ENCODE measurements at places on chromosomes 4 and X.

DNA sequence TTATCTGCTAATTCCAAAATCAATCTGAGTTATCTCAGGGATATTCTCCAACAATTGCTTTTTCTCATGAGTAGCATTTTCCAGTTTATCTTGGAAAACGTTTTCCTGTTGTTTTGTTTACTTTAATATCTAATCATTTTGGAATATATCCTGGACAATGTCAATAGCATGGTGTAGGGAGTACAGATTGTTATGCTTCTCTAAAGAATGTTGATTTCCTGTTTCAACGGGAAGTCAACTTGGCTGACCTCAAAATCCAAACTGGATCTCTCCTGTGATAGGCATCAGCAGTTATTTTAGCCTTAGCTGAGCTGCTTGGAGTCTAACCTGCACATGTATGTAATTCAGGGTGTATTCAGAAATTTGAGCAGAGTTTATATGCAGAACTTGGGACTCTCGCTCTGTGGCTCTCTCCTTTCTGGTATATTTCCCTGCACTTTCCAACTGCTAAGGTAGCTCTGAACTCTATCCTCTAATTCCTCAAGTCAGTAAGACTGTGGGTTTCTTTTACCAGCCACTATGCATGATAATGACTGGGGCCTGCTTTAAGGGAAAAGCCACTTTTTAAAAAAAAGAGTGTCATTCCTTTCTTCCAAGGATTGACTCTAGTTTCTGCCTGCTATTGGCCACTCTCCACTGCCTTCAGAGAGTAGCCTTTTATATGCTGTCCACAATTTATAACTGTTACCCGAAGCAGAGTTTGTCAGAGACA is 7.7 kb downstream of the PRSS48 start:
- no peak for DNase-seq

- DNase-seq, result no peak
Observed at GRCh38 chrX:38571058-38571457, 9.7 kb downstream of the TSPAN7 start.

DNA sequence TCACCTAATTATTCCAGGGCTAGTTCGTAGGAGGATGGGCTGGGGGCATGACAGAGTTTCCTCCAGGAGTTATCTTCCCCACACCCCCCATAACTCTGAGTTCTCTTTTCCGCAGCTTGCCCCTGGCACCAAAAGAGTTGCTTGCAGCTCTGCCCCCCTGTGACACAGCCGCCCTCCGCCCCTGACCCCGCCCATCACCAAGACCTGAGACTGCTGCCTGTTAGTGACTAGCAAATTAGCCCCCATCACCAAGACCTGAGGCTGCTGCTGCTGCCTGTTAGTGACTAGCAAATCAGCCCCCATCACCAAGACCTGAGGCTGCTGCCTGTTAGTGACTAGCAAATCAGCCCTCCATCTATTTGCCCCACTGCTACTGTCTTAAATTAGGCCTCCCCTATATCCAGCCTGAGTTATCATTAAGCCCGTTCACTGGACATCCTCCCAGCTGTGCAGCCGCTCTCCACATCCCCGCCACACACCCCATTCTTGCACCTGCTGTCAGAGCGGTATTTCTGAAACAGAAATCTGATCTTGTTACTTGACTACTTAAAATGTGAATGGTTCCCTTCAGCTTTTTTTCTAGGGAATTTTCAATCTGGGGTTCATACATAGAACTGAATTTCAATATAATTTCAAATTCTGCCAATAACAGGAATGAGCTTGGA is 1.5 kb upstream of the PAPSS1 start:
- no peak for DNase-seq

DNA sequence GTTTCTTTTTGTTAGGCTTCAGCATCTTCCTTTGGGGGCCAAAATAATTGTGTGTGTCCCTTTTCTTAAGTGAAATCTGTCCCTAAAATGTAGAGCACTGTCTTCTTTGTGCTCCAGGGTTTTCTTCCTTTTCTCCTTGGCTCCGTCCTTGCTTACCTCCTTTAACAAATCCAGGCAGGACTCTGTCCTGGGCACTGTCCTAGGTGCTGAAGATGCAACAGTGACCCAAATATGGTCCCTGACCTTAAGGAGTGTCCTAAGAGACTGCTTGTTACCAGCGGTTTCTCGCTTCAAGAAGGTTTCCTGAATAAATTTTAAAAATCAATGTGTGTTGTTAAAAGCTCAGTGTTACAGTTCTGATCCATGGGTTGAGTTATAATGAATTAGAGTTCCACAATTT is 471.8 kb downstream of the KCNIP4 start:
- DNase-seq, result peak; percentile 48

DNA sequence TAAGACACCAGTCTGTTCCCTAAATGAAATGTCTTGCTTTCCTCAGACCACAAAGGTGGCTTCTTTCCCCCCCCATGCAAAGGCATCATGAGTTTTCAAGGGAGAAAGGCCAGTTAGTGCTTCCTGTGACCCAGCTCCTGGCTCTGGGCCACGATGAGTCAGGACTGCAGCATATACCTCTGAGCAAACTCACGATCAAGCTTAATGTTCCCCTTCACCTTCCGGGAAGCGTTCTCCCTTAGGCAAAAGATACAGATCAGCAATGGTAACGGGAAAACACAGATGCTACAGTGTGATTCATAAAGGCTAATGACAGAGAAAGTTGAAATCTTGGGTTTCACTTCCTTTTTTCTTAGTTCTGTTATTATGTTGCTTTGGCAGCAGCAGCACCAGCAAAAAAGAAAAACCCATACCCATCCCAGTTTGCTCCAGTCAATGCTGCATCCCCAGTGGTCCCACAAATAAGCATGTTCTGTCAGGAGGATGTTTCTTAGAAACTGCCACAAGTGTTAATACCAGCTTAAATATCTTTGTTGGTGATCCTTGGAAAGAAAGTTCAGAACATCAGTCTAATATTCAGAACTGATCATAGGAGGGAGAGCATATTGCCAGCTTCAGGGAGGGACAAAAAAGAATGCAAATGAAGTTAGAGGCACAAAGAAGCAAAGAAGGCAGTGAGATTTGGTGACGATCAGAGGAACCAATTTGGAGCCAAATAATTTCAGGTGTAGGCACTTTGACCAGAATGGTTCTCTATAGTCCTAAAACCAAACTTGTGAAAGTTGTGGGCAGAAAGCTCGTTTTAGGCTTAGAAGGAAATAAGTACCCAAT is 41.2 kb downstream of the LONRF3 start:
- peak; percentile 63 for DNase-seq

DNA sequence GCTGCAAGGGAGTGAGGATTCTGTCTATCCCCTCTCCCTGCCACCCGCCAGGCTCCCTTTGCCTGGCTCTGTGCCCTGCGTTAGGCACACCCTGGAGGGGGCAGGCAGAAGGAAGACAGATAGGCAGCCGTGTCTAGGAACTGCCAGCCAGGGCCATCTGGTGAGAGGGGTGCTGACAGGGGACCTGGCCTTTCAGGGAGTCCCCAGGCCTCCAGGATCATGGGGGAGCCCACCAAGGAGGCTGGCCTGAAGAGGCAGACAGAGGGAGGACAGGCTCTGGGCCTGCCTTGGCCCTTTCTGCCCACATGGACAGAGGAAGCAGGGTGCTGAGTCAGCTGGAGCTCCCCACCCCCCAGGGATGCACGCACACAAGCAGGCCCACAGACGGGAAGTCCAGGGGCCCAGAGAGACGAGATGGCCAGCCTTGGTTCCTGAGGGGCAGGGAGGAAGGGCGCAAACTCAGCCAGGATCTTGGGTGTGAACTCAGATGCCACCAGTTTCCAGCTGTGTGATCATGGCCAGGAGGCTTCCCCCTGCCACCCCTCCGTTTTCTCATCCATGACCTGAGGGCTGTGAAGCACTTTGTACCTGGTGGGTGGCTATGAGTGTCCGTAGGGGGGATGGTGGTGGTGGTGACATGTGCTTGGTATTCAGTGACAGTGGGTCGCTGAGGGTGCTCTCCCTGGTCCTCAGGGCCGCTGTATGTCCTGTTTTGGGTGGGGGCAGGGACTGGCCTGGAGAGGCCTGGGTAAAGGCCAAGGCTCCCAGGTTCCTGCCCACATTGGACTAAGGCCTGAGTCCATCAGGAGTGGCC is 1.8 kb downstream of the SH3BP2 start:
- DNase-seq, result peak; percentile 76

GRCh38 chrX:2631743-2632532 is 59.2 kb upstream of the CD99 start:
- DNase-seq, result no peak

- DNase-seq, result no peak
Observed at GRCh38 chrX:28278251-28278650, 297.0 kb upstream of the DCAF8L1 start.

DNA sequence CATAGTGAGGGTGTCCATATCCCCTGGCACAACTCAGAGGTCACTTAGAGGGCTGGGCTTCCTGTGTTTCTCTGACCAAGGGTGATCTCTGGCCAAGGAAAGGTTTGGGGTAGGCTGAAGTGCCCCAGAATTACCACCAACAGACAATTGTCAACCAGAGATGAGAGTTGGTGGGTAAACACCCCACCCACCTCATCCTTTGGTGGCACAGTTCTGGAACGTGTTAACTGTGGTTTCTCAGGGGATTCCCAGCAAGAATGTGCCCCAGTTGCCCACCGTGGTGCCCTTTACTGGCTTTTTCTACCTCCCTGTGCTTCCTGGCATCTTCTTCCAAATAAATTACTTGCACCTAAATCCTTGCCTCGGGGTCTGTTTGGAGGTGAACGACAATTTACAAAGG is 17.1 kb downstream of the GRPR start:
- DNase-seq, result no peak

- DNase-seq, result no peak
Observed at GRCh38 chr4:1058198-1058996, 47.0 kb downstream of the FGFRL1 start.

GRCh38 chrX:124260845-124261244 is 71.6 kb upstream of the TEX13D start:
- no peak for DNase-seq

- DNase-seq, result no peak
Observed at GRCh38 chrX:150060406-150060805, 122.1 kb upstream of the EOLA2 start.

DNA sequence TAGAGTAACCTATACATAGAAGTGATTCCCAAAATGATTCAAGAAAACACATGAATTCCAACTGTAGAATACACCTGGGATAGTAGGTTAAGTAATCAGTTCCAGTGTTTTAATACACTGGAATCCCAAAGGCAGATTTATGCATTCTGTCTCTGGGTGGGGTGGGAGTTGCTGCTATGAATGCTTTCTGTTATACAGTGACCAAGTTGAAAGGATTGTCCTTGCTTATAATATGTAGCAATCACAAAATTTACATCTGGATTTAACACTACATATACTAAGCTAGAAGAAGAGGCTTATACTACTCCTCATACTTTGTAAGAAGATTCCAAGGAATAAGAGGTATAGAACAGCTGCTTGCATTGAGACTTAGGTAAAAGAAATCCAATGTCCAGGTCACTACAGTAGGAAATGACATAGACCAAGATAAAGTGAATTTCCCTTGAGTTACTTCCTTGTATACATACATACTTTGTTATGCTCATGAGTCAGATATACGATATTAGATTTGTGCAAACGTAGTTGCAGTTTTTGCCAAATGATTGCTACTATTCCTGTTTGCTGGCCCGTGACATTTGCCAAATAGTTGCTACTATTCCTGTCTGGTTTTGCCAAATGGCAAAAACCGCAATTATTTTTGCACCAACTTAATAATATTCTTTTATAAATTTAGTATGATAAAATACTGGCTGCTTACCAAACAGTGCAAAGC is 210.5 kb upstream of the DIAPH2 start:
- no peak for DNase-seq

DNA sequence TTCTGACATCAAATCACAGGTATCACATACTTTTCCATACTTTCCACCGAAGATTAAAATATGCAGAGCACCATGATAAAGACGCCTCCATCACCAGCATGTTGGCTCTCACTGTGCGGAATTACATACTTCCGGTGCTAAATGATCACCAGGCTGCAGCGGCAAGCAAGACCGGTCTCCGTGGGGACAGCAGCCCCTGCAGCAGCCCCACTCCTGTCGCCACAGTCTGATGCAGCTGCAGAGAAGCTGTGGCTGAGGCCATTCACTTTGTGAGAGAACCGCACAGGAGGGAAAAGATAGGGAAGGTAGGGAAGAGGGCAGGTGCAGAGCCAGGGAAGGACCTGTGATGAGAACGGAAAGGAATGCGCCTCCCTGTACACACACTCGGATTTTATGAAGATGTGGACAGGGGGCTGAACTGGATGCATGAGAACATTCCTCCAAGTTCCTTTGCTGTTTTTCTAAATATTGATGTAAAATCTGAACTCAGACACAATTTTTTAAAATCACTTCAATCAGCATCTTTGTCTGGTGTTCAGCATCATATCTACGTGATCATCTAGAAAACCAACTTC is 38.3 kb downstream of the AFAP1 start:
- no peak for DNase-seq

DNA sequence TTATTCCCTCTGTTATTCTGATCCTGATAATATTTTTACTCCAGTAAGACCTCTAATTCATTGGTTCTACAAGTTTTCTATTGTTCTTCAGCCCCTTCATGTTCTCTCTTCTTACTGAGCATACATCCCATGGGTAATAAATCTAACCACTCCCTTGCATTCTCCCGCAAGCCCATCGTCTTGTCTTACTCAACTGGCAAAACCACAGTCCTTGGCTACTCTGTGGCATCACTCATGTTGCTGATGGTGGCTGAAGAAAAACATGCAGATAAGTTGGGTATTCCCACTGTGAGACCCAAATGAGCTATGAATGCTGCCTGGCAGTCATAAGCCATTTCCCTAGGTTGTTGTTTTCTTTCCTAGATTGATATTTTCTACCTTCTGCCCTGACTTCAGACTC is 402.2 kb upstream of the AADAT start:
- DNase-seq, result no peak

DNA sequence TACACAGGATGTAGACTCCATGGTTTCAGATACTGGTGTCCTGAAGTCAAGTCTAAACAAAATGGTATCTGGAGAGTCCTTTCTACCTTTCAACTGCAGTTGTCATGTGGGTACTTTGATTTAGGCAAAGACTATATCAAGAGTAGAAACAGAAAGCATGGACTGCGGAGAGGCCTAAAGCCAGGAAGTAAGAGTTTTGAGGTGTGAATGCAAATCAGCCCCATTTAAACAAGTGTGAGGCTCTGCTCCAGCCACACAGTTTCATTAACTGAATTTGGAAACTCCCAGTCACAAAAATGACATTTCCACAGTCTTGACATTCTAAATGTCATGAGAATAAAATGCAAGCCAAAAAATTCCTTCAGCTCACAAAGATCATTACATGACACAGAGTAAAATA is 87.2 kb upstream of the MCF2 start:
- DNase-seq, result no peak

- DNase-seq, result no peak
Observed at GRCh38 chrX:138001226-138001625, 435.3 kb downstream of the ZIC3 start.

All from astrocyte of the hippocampus (primary cell).